ENCODE measurements at places on chromosomes 16 and 17. TPM values are rescaled to one million over a fixed set of nuclear protein-coding genes. Genes with fewer than 3 reads are reported as not detected.

CD300E gene
- total RNA-seq = not detected

CIITA gene
- total RNA-seq = 24.3 TPM

RGS11 gene
- not detected for total RNA-seq

TMEM100 gene
- not detected for total RNA-seq

SUMO2 gene
- total RNA-seq = 461 TPM

Measured in activated naive CD4-positive, alpha-beta T cell treated with anti-CD3 and anti-CD28 coated beads, Interleukin-2, amount 10 ng/mL, durations not matched to agents 5 hours and 36 hours (primary cell).